Ecto neural progenitor cell (in vitro differentiated cells): ENCODE measurements at places on chromosomes 1 and 21.

GRCh38 chr1:201329286-201329685 is 46.0 kb downstream of the PKP1 start:
- DNase-seq = no peak

DNA sequence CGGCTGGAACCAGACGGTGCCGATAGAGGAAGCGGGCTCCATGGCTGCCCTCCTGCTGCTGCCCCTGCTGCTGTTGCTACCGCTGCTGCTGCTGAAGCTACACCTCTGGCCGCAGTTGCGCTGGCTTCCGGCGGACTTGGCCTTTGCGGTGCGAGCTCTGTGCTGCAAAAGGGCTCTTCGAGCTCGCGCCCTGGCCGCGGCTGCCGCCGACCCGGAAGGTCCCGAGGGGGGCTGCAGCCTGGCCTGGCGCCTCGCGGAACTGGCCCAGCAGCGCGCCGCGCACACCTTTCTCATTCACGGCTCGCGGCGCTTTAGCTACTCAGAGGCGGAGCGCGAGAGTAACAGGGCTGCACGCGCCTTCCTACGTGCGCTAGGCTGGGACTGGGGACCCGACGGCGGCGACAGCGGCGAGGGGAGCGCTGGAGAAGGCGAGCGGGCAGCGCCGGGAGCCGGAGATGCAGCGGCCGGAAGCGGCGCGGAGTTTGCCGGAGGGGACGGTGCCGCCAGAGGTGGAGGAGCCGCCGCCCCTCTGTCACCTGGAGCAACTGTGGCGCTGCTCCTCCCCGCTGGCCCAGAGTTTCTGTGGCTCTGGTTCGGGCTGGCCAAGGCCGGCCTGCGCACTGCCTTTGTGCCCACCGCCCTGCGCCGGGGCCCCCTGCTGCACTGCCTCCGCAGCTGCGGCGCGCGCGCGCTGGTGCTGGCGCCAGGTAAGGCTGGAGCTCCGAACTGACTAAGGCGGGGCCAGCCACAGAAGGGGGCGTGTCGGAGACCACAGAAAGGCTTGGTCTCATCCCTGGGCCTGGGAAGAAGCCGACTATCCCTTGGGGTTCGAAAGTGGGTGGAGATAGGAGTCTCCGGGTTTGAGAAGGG is 486 bp downstream of the SLC27A3 start:
- DNase-seq = peak; percentile 83

GRCh38 chr1:55958498-55958897 is 620.9 kb downstream of the PLPP3 start:
- DNase-seq = no peak

DNA sequence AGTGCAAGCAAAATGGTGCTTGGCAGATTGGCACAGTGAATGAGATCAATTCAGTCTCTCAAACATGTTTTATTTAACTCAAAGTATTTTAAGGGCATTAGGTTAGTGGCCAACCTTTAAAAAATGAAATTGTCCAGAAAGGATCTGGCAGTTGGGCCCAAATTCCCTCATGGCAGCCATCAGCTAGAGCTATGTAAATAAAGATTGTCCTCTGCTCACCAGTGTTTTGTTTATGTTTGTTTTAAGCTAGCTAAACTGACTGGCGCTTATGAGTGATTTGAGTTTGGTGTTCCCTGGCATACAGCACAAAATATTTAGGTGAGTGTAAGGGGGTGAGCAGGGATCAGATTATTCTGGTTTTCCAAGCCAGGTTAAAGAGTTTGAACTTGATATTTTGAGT is 18.1 kb downstream of the HDAC1 start:
- DNase-seq = no peak

- peak; percentile 86 for DNase-seq
Measured at GRCh38 chr1:234610061-234610665, at the start of gene IRF2BP2. Gene IRF2BP2, minus strand, starts transcription at chr1:234610178. Its CDS starts 684 bp downstream, at chr1:234609494.

- DNase-seq = no peak
Measured at GRCh38 chr1:32871364-32872191, 866 bp upstream of the FNDC5 start.

GRCh38 chr1:34330061-34330460 is 153.4 kb downstream of the C1orf94 start:
- DNase-seq = no peak

DNA sequence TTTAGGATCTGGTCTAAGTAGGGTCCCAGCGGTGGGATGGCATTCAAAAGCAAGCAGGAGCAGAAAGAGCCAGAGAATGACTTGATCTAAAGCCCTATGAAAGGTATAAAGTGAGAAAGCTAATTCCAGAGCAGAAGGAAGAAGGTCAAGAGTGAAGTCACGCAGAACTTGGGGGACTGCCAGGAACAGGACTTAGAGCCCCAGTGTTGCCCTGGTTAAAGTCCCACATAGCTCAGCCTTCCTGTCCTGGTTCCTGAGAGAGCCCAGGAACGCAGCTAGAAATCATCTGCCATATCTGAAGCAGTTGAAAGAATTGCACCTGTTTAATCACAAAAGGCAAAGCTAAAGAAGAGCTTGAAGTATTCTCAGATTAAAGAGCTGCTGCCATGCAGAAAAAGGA is 160.6 kb upstream of the ATP1B1 start:
- DNase-seq = no peak

DNA sequence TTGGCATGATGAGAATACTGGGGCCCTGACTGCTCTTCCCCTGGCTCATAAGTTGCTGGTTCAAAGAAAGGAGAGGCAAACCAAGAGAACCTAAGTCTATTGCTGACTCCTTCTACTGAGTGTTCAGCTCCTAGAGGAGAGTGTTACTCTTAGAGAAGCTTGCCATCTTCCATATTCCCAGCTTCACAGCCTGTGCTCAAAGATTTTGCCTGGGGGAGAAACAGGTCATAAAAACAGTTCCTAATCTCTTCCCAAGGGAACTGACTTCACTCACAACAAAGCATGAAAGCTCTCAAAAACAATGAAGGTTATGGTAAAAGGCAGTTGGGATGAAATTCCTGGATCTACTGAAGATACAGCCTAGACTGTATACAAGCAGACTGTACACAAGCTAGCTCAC is 37.1 kb downstream of the LRRC40 start:
- DNase-seq = no peak

DNA sequence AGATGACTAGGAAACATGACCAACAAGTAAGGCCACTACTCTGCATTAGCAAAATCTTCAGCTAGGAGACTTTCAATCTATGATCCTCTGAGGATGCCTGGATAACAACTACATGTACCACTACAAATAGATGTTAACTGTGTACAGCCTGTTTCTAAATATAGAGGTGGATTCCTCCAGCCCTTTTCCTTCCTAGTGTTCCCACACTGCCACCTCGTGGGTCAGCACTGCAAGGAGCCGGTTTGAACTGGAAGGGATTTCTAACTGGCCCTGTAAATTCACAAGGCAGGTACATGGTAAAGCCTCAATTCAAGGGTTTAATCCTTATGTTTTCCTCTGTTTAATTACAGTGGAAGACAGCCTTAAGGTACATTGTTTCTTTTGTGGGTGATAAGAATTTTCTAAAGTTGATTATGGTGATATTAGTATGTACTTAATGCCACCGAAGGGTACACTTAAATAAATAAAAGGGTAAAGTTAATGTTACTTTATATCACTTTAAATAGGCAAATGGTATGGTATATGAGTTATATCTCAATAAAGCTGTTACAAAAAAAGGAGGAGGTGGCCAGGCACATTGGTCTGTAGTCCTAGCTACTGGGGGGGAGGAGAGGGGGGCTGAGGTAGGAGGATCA is 14.4 kb downstream of the SMYD3 start:
- DNase-seq = peak; percentile 71

DNA sequence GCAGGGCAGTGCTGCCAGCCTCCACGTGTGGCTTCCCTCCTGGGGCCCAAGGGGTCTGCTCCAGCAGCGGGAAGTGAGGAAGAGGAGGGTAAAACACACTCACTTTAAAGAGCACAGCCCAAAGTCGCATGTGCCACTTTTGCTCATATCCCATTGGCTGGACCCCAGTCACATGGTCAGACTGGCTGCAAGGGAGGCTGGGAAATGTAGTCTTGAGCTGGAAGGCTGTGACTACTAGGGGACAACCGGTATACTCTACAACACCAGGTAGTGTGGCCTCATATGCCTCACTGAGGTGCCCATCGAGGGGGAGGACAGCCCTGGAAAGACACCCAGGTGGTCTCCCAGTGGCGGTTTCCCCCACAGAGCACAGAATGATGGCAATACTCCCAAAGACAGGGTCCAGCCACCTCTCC is 45.2 kb downstream of the CAMK2N1 start:
- peak; percentile 63 for DNase-seq

DNA sequence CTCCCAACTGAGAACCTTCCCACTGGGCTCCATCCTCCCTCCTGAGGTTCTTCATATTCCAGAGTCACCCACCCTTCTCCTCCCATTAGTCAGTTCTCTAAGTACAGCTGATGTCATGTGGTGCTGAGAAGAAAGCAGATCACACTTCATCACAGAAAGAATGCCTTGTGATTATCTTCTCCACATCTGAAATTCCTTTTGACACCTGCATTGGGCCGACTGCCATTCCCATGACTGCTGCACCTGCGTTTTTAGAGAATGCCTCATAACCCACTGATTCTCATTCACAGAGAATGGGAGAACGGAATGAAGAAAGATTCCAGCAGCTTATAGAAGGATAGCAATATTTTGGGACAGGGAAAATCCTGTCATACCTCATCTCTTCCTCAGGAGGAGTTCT is 14.3 kb downstream of the LEPR start:
- no peak for DNase-seq

DNA sequence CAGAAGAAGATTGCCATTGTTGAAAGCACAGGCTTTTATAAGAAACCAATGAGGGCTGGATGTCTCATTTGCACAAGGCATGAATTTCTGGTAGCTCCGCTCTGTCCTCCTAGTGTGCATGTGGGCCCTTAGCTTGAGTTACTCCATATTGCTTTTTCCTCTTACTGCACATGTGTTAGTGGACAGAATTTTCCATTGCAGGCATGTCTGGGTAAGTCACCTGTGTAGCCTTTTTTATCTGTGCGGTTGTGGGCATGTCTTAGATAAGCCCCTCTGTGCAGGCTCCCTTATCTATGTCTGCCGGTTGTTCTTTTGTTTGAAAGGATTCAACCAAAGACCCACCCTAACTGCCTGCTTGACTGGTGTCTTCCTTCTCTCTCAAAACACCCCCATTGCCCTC is 7.2 kb upstream of the CLCA1 start:
- DNase-seq = no peak

- no peak for DNase-seq
Measured at GRCh38 chr1:203547771-203548421, 53.9 kb downstream of the OPTC start.

DNA sequence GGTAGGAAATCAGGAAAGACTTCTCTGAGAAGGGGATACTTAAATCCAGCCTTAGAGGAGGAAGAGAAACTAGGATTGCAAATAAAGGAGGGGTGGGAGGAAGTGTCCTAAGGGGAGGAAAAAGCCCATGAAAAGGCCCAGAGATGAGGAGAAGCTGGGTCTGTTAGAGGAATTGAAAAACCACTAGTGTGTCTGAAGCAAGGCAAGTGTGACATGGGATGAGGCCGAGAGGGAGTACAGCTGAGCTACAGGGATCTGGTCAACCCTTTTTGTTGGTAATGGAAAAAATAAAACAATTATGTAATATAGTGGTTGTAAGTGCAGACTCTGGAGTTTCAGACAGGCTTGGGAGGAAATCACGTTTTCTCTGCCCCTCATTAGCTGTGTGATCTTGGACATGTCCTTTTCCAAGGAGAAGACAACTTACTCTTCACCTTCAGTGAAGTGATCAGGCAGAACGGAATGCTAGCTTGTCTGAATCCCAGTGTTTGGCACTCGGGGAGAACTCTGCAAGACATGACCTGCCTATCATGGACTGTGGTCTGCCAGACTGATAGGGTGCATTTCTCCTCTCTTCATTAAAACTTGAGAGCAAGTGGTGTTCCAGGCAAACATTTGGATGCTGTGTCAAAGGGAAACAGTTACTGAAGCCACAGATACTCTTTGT is 7.4 kb upstream of the S100A10 start:
- no peak for DNase-seq

DNA sequence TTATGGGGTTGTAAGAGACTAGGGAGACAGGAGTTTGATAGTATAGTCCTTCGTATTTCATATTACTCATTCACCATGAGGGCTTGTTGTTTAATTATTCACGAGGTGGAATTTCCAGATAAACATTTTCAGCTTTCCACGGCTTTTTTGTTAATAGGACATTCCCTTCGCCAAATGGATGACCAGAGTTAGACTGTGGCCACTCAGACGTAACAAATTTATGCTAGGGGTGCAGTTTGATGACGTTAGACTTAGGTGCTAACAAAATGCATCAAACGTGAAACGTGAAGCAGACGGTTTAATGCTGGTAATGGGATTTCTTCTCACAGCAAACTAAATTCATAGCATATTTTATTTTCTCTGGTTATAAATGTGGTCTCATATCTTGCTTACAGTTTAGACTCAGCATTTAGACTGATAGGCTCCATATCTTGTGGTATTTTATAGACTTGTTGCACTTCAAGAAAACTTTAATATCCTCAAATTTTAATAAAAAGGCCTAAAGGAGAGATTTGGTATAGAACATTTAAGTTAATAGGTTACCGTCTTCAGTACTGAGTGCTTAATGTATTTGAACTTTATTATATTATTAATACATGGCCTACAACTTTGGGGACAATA is 2.3 kb downstream of the DHX9 start:
- DNase-seq = no peak

DNA sequence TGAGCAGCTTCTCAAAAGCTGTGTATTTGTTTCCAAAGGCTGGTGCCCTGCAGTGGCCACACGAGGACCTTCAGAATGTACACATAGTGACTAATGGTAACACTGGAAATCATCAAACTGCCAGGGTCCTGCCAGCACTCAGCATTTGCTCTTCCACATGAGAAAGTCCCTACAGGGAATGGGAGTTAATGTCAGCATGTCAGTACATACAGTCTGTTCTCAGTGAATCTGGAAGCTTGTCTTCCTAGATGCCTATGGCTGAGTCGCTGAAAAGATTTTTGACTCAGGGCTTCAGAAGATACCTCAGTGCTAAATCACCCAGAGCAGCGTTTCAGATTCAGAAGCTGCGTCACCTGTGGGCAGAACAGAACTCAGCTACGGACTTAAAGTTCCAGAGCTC is 108.2 kb downstream of the CDC7 start:
- no peak for DNase-seq

DNA sequence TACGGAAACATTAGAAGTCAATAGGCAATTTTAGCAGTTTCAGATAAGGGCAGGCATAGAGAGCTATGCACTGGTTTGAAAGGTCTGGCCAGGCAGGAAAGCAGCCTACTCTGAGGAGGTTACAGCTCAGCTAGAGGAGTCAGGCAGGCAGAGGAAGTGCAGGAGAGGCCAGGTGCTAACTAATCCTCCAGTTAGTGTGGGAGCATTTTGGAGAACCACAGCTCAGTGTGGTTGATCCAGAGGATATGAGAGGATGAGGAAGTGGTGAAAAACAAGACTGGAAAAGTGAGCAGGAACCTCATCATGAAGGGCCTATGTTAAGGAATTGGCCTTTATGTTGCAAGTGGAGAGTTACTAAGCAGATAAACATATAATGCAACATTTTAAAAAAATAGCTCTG is 282.4 kb upstream of the SGIP1 start:
- DNase-seq = no peak

- DNase-seq = no peak
Measured at GRCh38 chr1:970242-970972, 4.1 kb downstream of the PLEKHN1 start.
